NB4 (cell line): ENCODE measurements at places on chromosomes 4 and X.

GRCh38 chr4:127417885-127418535, 214.7 kb upstream of the INTU start:
- no peak for DNase-seq

DNA sequence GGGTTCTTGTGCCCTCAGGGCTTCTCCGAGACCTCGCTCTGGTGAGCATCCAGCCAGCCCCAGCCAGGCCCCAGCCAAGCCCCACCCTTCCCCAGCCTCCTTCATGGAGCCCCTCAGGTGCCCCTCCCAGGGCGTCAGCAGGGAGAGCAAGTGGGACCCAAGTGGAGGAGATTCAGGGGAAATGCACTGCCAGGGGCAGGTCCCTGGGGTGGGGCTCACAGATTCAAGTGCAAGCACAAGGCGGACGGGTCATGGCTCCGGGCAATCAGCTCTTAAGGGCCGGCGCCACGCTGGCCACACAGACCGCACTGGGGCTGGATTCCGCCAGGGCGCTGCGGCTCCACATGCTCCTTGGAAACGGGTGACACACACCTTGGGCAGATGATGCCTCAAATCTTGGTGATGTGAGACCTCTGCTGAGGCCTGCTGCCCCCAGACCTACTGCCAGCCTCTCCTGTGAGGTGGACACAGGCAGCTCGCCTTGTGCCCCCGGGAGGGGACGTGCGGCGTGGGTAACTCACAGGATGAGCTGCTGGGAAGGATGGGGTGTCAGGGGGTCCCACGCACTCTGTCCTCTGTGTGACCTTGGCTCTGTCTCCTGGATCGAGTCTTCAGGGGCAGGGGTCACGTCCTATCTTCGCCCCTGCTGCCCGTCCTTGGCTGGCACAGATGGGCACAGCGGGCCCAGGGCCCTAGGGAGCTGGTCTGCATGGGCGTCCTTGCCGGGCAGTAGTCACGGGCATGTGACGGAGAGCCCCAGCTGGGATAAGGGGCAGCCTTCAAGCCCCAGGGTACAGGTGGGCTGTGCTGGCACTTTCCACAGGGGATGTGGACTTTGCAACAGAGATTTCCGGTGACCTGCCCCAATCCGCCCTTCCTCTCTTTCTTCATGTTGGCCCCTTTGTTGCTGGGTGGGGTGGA, 17.1 kb downstream of the NAT8L start:
- DNase-seq: no peak

DNA sequence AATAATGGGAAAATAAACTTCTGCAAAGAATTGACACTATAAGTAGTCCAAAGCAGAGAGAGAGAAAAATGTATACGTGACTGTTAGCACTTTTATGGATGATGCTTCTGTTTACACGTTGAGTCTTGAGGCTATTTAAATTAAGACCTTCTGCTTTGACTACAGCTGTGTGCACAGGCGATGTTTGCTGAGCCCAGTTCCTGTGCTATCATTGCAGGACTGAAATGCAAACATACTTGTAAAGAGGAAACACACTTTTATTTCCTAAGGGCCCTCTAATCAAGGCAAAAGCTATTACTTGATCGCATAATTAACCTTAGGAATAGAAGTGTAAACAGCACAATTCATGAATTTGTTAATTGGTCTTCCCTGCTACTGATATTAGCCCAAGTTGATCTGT, 226.9 kb downstream of the FBXW7 start:
- no peak for DNase-seq

GRCh38 chr4:123849495-123849894, 452.9 kb downstream of the SPRY1 start:
- DNase-seq: no peak

- DNase-seq: no peak
These were observed 23.7 kb downstream of the TLR6 start for GRCh38 chr4:38832624-38833528.

DNA sequence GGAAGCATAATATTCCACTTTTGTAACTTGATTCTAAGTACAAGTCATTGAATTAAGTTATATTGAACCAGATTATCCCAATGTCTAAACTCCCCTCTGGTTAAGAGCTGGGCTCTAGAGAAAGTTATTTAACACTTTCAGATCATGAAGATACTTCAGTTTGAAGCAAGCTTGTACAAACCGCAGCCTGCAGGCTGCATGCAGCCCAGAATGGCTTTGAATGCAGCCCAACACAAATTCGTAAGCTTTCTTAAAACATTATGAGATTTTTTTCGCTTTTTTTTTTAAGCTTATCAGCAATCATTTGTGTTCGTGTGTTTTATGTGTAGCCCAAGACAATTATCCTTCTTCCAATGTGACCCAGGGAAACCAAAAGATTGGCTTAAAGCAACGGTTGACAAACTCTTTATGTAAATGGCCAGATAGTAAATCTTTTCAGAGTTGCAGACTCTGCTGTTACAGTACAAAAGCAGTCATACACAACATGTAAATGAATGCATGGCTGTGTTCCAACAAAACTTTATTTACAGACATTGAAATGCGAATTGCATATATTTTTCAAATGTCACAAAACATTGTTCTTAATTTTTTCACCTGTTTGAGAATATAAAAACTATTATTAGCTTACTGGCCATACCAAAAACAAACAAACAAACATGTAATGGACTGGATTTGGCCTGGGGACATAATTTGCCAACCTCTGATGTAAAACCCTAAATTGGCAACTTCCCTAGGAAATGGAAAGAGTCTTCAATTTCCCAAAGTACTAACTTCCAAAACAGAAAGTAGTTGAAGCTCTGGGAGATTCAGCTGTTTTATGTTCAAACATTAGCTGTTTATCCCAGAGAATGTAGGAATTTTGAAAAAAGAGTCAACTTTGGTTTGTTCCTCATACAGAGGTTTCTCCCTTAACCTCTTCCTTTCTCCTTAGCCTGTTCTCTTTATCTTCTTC, 201.1 kb upstream of the MBNL3 start:
- no peak for DNase-seq

DNA sequence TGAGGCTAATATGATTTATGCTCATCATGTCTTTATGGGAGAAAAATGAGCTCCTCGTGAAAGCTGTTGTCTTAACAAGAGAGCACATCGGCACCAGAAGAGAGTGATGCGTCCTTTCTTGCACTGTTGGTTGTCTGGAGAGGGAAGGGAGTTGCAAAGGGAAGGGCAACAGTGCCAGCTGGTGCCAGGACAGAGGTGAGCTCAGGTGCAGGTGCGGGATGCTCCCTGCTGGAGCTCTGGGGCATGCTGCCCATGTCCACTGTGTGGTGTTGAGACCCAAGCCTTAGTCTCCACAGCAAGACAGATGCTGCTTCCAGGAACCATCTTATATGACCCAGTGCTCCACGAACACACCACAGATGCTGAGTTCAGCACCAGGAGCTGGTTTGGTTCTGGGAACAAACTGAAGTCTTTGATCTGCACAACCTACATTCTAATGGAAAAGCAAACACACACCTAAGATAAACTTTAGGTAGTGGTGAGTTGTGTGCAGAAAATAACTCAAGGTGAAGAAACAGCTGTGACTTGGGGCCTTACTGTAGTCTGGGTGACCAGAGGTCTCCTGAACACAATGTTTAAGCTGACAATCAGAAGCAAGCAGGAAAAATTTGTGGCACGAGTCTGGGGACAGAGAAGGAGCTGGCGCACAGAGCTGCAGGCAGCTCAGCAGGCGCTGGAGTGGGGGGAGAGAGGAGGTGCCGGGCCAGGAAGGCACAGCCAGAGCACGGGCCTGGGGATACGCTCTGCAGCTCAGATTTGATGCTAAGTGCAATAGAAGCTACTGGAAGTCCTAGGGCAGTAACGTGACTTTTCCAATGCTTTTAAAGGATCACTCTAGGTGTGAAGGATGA, 73.2 kb downstream of the HAUS3 start:
- no peak for DNase-seq
